ENCODE measurements at places on chromosomes 12 and 14.
A peak's percentile ranks its signal among the peaks of the same experiment; 100 is the strongest.

- no peak for DNase-seq
Observed at GRCh38 chr14:19874842-19875241, at the start of gene OR4K2. Gene OR4K2 (plus strand): TSS chr14:19875142. CDS start chr14:19876268, 1,126 bp downstream.

DNA sequence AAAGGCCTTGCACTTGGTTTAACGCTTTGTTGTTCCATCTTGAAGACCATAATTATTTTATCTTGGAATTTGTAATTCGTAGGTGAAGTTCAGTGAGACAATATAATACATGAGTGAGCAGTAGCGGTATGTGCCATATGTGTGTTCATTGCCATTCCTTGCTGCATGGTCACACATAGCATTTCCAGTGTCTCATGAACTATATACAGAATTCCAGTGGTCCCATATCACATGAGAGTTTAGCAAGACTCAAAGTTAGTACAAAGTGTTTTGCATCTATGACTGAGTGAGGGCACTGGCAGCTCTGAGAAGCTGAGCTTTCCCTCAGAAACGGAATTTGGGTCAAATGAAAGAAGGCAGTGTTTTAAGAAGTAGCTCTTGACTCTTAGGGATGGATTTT lies 359.8 kb downstream of the FOXG1 start:
- no peak for DNase-seq

- DNase-seq, result no peak
Observed at GRCh38 chr14:45359746-45360145, 106.7 kb upstream of the MIS18BP1 start.

GRCh38 chr12:48618541-48618940 lies 48.7 kb upstream of the LALBA start:
- peak; percentile 67 for DNase-seq

DNA sequence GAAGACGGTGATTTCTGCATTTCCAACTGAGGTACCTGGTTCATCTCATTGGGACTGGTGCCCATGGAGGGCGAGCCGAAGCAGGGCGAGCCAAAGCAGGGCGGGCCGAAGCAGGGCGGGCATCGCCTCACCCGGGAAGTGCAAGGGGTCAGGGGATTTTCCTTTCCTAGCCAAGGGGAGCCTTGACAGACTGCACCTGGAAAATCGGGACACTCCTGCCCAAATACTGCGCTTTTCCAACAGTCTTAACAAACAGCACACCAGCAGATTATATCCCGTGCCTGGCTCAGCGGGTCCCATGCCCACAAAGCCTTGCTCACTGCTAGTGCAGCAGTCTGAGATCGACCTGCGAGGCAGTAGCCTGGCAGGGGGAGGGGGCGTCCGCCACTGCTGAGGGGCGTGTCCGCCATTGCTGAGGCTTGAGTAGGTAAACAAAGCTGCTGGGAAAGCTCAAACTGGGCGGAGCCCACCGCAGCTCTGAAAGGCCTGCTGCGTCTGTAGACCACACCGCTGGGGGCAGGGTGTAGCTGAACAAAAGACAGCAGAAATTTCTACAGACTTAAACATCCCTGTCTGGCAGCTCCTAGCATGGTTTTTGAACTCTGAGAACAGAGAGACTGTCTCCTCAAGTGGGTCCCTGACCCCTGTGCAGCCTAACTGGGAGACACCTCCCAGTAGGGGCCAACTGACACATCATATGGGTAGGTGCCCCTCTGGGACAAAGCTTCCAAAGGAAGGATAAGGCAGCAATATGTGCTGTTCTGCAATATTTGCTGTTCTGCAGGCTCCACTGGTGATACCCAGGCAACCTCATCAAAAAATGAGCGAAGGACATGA lies 77.2 kb downstream of the BAZ1A start:
- no peak for DNase-seq

GRCh38 chr14:20388159-20388558 lies 25.1 kb downstream of the TEP1 start:
- no peak for DNase-seq

DNA sequence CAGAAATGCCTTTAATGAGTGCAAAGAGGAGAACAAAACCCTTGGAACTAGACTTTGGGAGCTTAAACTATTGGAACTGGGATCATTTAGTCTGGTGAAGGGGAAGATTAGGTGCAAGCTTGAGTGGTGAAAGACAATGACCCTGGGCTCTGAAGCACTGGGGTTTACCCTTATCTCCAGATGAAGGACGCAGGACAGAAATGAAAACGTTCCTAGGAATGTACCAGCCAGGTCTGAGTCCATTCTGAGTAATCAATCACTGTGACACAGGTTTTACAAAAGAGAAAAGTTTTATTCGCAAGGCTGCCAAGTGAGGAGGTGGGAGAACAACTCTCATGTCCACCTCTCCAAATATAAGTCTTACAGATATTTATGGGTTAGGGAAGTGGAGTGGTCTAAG lies 249.1 kb downstream of the LRIG3 start:
- DNase-seq, result no peak

DNA sequence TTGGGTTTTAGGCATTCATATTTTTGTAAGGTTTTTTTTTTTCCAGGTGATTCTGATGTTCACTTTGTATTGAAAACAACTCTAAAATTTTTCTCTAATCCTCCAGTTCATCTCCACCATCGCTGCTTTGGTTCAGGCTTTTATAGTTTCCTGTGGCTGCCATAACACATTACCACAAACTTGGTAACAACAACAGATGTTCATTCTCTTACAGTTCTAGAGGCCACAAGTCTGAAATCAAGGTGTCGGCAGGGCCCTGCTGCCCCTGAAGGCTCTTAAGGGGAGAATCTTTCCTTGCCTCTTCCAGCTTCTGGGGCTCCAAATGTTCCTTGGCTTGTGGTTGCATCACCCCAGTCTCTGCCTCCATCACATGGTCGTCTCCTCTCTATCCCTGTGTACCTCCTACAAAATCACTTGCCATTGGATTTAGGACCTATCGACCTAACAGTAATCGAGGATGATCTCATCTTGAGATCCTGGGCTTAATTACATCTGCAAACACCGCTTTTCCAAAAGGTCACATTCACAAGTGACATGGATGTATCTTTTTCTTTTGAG lies 55.2 kb downstream of the PELI2 start:
- DNase-seq, result no peak

GRCh38 chr12:132907216-132907615 lies 19.8 kb upstream of the CHFR start:
- no peak for DNase-seq

DNA sequence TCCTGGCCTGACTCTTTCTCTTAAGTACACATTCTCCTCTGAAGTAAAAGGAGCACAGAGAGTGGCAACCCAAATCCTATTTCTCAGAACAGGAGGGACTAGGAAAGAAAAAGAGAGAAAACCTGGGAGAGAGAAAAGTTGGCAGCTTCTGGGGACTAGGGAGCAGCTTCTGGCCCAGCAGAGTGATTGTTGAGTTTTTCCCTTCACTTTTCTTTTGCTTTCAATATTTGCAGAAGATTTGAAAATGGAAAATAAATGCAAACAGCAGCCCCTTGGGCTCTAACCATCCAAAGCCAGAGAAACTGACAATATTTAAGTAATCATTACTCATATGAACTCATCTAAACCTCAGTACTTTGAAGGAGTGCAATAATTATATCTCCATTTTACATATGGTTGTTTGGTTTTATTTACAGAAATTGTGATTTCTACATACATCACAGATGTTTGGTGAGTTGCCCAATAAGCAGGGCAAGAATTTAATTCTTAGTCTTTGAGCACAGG lies 28.8 kb upstream of the IGF1 start:
- no peak for DNase-seq

DNA sequence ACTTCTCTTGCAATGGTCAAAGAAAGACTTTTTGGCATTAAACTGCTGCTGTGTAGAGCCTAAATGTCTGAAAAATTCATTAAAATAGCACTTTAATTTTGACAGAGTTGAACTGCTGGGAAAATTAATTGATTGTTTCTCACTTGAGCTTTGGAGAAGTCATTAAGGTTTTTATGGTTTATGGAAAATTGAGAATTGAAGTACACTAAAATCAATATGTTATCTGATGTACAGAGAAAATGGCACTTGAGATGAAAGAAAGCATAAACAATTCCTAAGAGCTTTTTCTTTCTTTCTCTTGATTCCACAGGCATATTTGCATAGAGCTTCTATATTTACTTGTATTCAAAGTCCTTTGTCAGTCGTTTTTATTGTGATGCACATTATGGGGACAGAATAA lies 188.5 kb upstream of the CAND1 start:
- no peak for DNase-seq

DNA sequence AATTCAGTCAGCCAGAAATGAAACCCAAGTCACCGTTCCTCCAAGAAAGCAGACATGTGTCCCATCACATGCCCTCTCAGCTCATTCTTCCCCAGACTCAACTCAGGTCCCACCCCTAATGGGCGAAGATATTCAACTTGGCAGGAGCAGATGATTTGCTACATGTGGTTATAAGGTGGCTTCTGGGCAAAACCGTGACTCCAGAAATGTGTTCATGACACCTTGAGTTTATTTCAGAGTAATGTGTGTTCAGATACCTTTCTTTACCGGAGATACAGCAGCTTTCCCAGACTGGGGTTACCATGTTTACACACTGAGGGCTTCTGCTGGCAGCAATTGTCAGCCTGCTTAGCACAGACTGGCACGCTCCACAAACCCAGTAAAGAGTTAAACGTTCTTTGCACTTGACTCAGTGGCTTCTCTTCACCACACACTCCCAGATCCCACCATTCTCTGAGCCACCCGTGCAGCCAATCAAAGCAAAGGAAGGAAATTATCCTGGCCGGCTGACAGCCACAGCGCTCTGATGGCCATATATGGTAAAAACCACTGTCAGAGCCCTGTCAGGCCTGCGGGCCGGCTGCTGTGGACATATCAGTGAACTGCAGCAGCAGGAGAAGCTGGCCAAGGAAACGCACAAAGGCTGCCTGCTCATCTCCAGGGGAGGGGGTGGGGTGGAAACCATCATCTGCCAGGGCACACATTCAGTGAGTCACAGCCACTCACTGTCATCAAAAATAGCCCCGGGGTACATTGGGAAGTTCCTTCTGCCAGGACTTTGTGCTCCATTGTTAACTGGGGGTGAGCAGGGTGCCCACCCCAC lies 39.9 kb downstream of the CORO1C start:
- peak; percentile 67 for DNase-seq

GRCh38 chr14:61530296-61530695 lies 165.0 kb upstream of the HIF1A start:
- DNase-seq, result no peak

- DNase-seq, result no peak
Observed at GRCh38 chr14:53060046-53060445, 93.1 kb downstream of the DDHD1 start.

DNA sequence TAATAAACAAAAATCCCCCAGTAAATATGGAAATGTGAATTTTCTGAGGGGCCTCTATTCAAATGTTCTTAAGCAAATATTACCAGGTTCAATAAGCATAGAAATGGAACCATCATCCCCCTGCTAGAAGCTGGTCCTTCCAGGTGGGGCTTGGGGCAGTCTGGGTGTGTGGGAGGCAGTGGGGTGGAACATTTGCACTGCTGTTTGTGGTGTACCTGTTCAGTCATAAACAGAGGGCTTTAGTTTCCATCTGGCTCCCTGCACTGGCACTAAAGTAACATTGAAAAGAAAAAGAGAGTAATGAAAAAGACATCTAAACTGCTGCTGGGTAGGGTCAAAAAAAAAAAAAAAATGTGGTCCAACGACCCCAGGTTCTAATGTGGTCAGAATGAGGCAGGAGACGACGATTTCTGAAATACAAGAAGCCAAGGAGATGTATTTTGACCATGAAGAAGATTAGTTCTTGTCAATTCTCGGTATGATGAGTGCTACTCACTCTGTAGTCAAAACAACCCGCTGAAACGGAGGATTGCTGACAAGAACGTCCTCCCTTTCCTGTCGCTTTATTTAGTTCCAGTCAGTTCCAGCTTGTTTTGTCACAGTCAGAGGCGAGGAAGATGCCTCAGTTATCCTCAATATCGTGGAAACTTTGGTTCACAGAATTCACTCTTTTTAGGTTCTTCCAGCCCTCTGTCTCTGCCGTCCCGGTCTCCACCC lies 44.2 kb upstream of the MANSC4 start:
- no peak for DNase-seq

- no peak for DNase-seq
Observed at GRCh38 chr12:33593753-33594152, 154.1 kb upstream of the SYT10 start.

DNA sequence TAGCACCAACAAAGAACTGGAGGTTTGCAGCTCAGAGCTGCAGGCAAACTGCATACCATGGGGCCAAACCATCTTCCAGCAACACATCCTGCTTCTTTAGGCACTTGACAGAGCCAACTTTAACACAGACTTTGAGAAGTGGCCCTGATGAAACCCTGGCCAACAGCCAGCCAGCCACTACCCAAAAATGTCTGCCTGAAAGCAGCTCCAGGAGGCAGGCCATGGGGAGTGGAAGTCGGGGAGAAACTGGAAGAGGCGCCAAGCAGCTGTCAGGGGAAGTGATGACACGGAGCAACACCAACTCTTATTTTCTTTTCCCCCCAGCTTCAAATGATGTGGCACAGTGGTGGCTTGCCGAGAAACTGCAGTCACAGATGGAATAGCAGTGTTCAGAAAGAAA lies 110.9 kb upstream of the PLXNC1 start:
- DNase-seq, result no peak

GRCh38 chr12:63238892-63239291 lies 87.9 kb upstream of the AVPR1A start:
- DNase-seq, result no peak

- no peak for DNase-seq
Observed at GRCh38 chr14:23248601-23249000, 10.9 kb downstream of the RNF212B start.

GRCh38 chr12:25958428-25959070 lies at the start of gene RASSF8:
Gene RASSF8 (plus strand): TSS chr12:25958682. CDS start chr12:26055344, 96,662 bp downstream.
- no peak for DNase-seq

GRCh38 chr12:109464642-109465351 lies 12.3 kb downstream of the KCTD10 start:
- DNase-seq, result no peak

- no peak for DNase-seq
Observed at GRCh38 chr14:51922624-51923023, 62.2 kb downstream of the GNG2 start.

DNA sequence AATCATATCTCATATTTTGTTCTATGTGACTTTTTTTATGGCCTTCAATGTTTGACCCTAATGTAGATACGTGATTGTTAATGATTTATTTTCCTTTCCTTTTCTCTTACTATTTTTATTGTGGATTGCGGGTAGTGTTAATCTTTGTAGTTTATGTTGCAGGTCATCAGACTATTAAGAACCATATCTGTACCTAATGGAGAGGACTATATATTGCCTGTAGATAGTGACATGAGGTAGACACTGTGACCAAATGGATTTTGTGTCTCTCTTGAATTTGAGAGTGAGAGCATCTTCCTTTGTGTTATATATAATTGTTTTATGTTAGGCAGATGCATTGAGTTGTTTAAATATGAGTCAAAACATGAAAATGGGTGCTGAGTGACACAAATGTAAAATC lies 543.4 kb upstream of the MGAT4C start:
- no peak for DNase-seq

DNA sequence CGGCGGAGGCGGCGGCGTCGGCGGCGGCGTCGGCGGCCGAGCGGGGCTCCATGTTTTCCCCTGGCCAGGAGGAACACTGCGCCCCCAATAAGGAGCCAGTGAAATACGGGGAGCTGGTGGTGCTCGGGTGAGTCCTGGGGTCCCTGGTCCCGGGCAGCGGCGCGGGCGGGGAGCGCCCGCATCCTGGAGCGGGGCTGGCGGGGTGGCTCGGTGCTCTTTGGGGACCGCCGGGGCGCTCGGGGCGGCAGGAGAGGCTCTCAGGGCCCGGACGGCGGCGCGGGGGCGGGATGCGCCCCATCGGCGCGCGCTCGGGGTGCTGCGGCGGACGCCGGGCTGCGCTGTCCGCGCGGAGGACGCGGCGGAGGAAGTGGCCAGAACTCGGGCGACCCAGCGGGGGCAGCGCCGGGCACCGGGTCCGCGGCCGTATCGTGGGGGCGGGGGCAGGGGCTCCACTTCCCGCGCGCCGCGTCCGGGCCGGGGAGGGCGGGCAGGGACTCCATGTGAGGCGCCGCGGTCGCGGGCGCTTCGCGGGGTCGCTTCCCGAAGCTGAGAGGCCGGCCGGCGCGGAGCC lies 485 bp downstream of the PELI2 start:
- no peak for DNase-seq

Measured in activated CD4-positive, alpha-beta T cell treated with anti-CD3 and anti-CD28 coated beads for 24 hours (primary cell).